ENCODE measurements at places on chromosomes 7 and 10.
A peak's percentile ranks its signal among the peaks of the same experiment; 100 is the strongest.

- no peak for DNase-seq
Measured at GRCh38 chr7:48158404-48158803, 12.9 kb upstream of the ABCA13 start.

DNA sequence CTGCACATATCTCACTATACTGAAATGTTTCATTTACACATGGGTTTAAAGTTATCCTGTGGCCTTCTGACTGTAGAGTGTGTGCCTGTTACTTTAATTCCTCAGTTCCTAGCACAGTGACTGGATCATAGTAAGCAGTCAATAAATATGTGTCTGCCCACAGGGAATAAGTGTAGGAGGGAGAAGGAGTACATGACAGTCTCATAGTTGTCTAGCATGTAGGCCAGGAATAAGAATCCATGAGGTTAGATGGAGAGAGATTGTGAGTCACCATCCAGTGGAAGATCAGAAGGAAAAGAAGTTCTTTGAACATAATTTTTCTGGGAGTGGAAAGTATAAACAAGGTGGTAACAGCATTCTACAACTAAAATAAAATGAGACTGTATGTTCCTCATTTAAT lies 36.6 kb upstream of the SEMA3A start:
- no peak for DNase-seq

DNA sequence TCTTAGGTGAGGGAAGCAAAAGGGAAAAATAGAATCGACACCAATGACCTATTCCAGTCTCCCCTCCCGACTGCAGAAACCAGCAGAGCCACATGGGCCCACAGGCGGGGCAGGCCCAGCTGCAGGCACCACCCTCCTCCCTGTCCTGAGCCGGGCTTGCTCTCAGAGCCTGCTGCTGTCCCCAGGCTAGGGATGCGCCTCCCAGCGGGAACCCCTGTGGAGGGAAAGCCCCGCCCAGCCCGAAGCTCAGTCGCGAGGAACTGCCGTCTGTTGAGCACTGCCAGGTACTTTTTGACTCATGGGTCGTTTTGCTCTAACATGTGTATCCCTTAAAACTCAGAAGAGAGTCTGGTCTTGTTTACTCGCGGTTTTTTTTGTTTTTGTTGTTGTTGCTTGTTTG lies 124.5 kb upstream of the RET start:
- peak; percentile 72 for DNase-seq

GRCh38 chr7:138138244-138138643 lies 62.0 kb downstream of the AKR1D1 start:
- DNase-seq, result no peak

DNA sequence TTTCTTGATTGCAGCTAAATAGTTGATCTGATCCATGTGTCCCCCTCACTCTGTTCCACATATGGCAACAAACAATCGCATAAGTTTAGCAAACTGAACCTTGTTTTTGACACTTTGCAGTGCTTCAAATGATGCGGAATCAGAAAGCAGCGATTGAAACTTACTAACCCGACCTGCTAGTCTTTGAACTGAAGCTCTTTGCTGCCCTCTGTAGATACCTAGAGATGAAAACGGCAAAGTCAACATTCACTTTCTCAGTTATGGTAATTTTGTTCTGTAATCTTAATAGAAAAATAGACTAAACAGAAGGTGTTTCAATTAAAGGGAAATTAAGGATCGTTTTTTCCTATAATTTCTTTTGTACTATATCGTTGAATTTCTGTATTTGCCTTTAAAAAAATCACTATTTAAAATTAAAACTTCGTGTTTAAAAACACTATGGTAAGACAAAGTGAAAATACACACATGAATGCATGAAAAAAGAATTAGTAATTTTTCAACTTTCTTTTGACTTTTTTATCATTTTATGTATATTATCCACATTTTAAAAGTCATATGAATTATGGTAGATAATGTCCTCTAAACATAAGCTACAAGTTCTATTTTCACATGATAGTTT lies 276.5 kb downstream of the MAGI2 start:
- DNase-seq, result peak; percentile 5

- DNase-seq, result no peak
Measured at GRCh38 chr7:42162560-42163325, 74.3 kb downstream of the GLI3 start.

- DNase-seq, result no peak
Measured at GRCh38 chr7:43462836-43463235, 120.1 kb upstream of the STK17A start.

GRCh38 chr10:50600286-50600685 lies 23.5 kb downstream of the SGMS1 start:
- peak; percentile 12 for DNase-seq

DNA sequence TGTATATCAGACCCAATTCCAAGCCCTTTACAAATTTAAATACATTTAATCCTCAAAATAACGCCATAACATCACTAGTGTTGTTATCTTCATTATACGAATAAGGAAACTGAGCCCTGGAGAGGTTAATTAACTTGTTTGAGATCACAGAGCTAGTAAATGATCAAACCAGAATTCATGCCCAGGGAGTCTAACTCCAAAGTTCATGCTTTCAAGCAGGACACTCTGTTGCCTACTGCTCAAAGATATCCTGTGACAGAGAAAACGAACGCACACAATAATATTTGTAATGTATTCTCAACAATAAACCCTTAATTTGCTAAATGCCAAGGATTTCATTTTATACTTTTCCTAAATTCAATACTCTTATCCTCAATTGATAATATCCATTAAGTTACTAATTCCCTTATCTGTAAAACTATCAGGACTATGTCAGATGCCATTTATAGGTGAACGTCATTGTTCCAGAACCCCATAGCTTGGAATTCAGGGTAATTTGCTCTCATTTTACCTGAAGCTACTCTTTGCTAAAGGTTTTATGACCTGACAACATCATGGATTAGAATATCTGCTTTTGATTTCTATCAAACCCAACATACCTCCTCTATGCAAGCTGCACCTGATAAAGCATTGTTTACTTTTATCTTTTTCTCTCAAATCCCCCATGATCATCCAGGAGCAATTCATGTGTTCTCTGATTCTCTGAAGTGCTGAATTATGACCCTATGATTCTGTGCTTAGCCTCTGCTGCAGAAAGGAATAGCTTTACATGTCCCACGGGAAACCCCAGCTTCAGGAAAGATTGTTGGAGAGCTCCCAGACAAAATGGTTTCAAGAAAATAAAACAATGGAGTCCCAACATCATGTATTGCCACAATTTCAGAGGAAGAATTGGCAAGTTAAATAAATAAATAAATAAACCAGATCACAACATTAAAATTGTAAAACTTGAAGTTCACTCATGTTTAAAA lies 150.2 kb upstream of the CDK1 start:
- no peak for DNase-seq

DNA sequence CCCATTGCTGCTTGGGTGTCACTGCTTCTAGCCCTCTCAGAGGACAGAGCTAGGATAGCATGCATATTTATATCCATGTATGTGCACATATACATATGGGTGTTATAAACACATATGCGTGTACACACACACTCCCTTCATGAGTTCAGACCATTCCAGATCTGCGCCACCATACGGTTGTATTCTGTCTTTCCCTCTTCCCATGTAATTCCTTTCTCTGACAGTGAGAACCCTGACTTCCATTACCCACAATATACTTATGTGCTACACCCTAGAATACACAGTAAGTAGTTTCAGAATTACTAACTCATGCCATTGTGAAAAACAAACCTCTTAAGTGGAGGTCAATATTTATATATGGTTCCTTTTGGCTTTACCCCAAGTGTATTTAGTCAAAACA lies 116.6 kb upstream of the SAMD8 start:
- DNase-seq, result no peak

DNA sequence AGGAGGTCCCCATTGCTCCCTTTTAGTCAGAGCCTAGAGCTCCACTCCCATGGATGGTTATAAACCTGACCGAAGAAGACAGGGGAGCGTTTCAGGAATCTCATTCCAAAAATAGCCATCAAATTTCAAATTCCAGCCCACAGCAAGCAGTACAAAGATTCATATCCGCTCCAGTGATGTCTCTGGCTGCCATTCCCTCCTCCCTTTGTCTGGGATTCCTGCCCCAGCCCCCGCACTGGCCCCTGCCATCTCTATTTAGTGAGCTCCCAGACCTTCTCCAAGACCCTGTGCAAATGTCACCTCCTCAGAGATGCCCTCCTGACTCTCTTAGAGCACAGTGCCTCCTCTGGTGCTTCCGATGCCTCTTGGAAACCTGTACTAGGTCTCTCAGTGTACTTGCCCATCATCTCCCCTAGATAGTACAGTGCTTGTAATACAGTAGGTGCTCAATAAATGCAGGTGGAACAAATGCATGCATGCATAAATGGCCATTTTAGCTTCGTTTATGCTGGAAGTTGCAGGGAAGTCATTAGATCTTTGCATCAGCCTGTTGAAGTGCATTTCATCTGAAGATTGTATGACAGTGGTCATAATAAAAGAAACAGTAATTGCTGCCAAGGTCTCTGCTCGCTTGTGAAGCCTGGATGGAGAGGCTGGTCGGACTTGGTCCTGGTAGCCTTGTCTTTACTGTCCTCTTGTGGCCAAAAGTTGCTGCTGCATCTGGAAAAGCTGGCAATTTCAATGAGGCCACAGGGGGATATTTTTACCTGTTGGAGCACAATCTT lies 32.0 kb upstream of the HABP2 start:
- DNase-seq, result peak; percentile 79

GRCh38 chr10:12785415-12785831 lies 216.1 kb downstream of the CCDC3 start:
- no peak for DNase-seq

- no peak for DNase-seq
Measured at GRCh38 chr7:4745265-4745919, 30.0 kb upstream of the AP5Z1 start.

- DNase-seq, result no peak
Measured at GRCh38 chr7:75996476-75996875, 2.1 kb upstream of the TMEM120A start.

GRCh38 chr7:93374345-93374940 lies 142.3 kb downstream of the VPS50 start:
- DNase-seq, result peak; percentile 37

GRCh38 chr10:131044379-131045111 lies 267.0 kb downstream of the TCERG1L start:
- no peak for DNase-seq

- no peak for DNase-seq
Measured at GRCh38 chr7:138396251-138397070, 63.6 kb upstream of the TRIM24 start.

DNA sequence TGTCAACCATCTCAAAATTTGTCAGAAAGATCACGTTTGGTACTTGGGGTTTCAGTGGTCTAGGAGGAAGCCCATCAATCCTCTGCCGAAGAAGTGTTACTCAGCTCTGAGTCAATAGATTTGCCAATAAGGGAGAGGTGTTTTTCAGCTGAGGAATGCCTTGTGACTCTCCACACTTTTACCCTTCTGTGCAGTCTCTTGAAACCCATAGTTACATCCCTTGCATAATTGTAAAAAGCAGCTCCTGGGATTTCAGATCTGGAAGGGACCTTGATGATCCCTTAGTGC lies 47.5 kb downstream of the INSYN2A start:
- no peak for DNase-seq

DNA sequence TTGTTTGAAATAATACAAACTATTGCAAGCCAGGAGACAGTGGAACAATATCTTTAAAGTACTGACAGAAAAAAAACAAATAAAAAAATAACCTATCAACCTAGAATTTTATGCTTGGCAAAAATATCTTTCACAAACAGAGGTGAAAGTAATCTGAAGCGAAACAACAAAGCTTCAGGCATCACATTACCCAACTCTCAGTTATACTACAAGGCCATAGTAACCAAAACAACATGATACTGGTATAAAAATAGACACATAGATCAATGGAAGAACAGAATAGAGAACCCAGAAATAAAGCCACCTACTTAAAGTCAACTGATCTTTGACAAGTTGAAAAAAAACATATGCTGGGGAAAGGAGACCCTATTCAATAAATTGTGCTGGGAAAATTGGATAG lies 26.5 kb upstream of the HECW1 start:
- no peak for DNase-seq

DNA sequence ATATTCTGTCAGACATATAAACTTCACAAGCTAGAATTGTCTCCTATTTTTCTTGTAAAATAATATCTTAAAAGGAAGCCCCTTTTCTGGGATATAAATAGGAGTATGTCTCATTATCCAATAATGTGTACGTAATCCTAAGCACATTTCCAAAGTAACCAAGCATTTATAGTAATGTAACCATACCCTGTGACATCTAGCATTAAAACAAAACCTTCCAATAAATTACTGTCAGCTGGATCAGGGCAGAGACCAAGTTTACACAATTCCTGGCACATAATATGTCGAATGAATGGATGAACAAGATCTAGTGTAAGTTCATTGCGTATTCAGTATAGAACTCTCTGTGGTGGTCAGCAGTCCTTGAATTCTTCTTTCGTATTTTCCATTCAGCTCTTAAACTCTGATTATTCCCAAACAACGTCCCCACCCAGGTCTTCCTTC lies 14.3 kb downstream of the CPED1 start:
- DNase-seq, result no peak

- DNase-seq, result no peak
Measured at GRCh38 chr10:66836057-66836456, 89.8 kb upstream of the LRRTM3 start.

- DNase-seq, result no peak
Measured at GRCh38 chr7:38186593-38187314, 8.7 kb downstream of the STARD3NL start.

DNA sequence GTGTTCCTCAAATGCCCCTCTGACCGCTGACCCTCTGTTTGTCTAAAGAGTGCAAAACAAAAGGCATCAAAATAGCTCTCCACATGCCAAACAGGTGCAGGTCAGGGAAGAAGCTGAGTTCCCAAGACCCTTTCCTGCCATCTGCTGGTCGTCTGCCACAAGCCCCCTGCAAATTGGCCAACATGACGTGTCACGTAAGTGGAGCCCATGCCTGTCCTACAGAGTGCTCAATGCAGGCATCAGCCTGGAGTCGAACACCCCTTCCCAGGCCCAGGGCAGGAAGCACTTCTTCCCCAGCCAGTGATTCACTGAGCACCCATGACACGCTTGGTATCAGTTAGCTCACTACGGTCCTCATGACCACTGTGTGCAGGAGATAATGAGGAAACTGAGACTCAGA lies 14.1 kb downstream of the TMEM72 start:
- peak; percentile 77 for DNase-seq

DNA sequence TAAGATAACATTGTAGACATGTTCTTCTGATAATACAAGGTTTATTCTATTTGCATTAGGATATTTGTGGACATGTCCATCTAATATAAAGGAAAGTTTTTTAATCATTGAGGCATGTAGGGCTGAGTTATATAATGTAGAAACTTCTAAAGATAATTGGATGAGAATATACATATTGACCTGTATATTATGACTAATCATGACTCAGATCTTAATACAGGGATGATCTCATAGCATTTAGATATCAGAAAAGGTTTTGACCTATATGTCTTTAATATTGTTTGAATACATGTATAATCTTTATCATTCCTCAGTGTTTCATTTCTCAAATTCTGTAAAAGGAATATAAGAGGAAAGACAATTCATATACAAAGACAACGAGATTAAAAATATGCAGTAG lies 39.2 kb downstream of the CD36 start:
- no peak for DNase-seq

Measured in NCI-H146 (cell line).